ENCODE measurements at places on chromosomes 3 and 15.

GRCh38 chr3:42680806-42681205, 4.5 kb upstream of the KLHL40 start:
- no peak for DNase-seq

- no peak for DNase-seq
Observed at GRCh38 chr3:186937017-186937875, 6.9 kb downstream of the ST6GAL1 start.

- DNase-seq, result no peak
Observed at GRCh38 chr3:146558781-146559180, 14.4 kb upstream of the PLSCR1 start.

- no peak for DNase-seq
Observed at GRCh38 chr3:59167756-59168155, 117.9 kb upstream of the CFAP20DC start.

DNA sequence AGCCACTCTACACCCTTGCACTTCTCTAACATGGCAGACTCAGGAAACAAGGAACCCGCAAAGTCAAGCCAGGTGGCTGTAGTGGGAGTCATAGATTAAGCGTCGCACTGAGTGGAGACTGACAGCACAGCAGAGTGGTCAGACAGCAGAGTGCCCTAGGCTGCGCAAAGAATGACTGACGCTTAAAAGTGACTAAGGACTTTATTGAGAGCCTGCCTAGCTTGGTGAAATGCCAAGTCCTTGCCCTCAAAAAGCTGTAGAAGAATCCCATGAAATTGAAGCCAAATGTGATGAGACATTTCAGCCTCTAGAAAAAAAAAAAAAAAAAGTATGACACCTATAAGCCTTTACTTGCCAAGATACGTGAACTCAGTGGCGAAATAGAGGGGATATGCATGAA, 30.2 kb downstream of the NCEH1 start:
- DNase-seq, result no peak

DNA sequence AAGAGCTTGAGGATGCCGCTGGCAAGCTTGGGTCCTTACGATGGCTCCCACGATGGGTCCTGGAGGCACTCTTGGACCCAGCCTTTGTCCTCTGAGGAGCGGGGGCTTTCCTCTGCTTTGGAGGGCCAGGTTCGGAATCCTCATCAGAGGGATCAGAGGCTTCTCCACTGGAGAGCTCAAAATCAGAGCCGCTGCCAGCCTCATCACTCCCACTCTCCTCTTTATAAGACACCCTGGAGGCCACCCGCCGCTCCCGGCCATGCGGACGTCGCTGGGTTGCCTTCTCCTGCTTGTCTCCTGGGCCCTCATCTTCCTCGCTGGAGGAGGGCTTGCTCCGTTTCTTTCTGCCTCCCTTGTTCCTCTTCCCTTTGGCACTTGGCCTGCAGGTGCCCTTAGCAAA, 20.0 kb downstream of the XPC start:
- DNase-seq, result no peak

GRCh38 chr15:96038650-96039049, 291.9 kb upstream of the NR2F2 start:
- DNase-seq, result no peak

- DNase-seq, result no peak
Observed at GRCh38 chr15:46151786-46152185, 517.0 kb downstream of the SQOR start.

DNA sequence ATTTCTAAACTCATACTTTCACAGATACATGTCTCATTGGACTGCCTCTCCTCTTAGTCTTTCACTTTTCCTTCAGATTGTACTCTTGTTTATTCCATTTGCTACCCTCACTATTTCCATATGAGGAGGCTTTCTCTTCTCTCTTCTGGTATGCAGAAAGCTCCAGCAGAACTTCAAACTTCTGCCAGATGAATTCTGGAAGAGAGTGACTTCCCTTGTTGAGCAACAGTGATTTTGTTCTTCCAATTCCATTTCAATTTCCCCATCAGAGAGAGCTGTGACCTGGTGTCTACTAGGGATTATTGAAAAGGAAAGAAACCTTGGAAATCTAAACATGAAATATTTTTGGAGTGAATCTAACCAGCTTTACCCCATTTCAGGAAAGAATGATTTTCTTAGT, 523.2 kb upstream of the ZNF717 start:
- DNase-seq, result no peak

DNA sequence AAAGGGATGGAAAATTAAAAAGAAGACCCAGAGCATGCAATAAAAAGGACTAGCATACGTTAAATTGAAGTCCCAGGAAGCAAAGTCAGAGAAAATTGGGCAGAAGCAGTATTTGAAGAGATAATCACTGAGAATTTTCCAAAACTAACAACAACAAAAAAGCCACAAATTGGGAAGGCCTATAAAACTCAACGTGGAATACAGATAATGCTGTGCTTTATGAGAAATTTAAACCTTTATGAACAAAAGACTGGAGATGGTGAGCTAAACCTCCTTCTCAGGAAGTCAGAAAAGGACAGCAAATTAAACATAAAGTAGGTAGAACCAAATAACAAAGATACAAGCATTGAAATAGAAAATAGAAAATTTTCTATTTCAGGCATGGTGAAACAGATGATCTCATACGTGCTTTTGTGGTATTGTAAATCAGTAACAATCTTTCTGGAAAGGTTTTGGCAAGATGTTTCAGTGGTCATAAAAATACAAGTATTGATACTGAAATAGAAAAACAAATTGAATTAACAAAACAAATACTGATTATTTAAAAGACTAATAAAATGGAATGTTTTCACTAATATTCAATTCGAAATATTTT, 55.6 kb downstream of the LYSMD4 start:
- no peak for DNase-seq

GRCh38 chr3:76930712-76931111, 109.2 kb upstream of the ROBO2 start:
- no peak for DNase-seq

DNA sequence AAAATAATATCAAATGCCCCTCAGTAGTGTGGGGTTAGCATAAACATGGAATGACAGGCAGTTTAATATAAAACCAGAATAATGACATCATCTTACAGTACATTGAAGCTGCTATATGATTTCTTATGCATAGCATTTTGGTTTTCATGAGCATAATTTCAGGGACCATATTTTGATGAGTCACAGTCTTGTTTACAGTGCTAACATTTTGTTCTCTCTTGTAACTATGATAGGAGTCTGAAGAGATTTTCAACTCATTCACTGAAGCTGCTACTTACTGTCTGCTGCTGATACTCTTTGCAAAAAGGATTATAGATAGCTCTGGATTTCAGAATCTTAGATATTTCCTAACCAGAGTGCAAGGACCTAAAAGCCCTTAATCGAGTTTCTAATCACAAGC, 92.6 kb upstream of the CCDC54 start:
- no peak for DNase-seq

- DNase-seq, result no peak
Observed at GRCh38 chr15:28001641-28002040, 97.5 kb downstream of the OCA2 start.

GRCh38 chr15:88447206-88447605, 20.0 kb downstream of the MRPL46 start:
- no peak for DNase-seq

DNA sequence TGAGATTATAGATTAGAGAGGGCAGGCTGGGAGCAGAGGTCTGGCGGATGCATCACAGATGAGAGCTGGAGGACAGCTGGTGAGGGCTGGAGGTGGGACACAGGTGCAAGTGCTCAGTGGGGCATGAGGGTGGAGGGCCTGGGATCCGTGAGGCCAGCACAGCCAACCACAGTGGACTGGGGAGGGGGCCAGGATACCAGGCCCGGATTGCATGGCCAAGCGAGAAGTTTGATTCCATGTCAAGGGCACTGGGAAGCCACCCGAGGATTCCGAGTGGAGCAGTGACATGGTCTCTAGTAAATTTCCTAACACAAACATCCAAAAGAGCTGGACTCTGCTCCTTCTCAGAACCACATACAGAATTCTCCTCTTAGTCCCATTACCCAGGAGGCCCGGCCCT, 44.0 kb upstream of the SLC41A3 start:
- DNase-seq, result no peak

DNA sequence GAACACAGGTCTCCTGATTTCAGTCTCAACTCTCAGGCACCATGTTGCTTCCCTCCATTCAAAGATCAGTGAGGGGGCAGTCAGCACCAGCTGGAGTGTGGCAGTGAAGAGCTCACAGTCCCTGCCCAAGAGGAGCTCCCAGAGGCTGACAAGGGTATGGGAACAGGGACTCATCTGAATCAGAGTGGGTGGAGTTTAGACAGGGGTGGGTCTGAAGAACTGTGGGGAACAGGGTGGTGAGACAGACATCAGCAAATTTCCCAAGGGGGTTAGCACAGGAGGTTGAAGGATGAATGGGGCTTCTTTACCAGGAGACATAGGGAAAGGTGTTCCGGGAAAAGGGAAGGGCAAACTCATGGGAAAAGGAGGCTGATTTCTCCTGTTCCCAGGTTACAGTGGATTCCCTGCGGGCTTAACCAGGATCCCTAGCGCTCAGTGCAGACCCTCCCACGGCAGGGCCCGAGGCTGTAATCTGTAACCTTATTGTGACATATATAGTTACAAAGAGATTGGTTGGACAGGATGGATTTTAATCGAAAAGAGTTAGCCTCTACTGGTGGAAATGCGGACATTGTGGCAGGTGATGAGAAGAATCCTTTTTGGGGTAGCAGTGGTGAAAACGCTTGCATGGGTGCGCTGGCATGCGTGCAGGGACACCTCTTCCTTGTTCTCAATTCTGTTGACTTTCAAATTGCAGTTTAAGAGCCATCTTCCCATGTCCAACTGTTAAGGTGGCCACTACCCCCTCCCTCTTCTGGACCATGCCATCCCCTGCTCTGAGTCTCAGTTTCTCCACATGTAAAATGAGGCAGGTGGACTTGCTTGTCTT, 160.3 kb downstream of the SMAD6 start:
- DNase-seq, result no peak

GRCh38 chr3:11306817-11307589, 34.8 kb downstream of the ATG7 start:
- no peak for DNase-seq

GRCh38 chr3:31862666-31863279, 118.3 kb downstream of the OSBPL10 start:
- no peak for DNase-seq

- no peak for DNase-seq
Observed at GRCh38 chr15:38316311-38316710, 63.7 kb downstream of the SPRED1 start.

DNA sequence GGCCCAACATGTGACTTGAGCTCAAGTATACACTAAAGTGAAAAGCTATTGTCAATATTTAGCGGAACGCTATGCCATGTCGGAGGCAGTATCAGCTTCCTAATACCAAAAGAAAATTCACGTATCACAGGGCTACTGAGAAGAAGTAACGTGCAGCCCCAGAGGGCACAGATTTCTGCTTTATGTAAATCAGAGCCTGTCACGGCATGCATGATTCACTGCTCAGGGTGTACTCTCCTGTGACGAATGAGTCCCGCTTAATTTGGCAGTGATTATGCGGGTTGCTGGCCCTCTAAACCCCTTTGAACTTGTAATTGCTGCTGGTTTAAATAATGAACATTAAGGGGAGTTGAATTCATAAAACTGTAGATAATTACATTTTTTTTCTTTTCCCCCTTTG, 85.3 kb downstream of the MEIS2 start:
- DNase-seq, result no peak

DNA sequence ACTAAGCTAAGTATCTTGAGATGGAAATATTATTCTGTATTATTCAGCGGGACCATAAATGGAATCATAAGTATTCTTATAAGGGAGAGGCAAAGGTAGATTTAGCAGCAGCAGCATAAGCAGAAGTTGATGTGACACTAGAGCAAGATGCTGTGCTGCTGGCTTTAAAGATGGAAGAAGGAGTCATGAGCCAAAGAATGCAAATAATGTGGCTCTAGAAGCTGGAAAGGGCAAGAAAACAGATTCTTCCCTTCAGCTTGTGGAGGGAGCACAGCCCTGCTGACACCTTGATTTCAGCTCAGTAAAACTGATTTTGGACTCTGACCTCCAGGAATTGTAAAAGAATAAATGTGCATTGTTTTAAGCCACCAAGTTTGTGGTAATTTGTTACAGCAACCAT, 144.2 kb upstream of the ANKRD28 start:
- DNase-seq, result no peak

DNA sequence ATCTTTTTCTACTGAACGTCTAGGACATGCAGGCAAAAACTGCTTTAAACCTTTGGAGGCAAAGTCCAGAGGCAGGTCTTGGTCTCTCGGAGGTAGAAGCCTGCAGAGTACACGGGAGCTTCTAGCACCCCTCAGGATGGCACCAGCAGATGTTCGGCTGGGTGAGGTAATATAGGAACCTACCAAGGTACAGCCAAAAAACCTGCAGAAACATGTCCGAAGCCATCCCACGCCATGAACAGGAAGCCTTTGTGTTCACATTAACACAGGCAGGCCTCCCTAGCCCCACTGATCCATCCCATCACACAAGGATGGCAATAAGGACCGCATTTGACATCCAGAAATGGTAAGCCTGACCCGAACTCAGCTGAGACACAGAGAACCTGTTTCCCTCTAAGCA, 157.9 kb upstream of the HES1 start:
- DNase-seq, result no peak

DNA sequence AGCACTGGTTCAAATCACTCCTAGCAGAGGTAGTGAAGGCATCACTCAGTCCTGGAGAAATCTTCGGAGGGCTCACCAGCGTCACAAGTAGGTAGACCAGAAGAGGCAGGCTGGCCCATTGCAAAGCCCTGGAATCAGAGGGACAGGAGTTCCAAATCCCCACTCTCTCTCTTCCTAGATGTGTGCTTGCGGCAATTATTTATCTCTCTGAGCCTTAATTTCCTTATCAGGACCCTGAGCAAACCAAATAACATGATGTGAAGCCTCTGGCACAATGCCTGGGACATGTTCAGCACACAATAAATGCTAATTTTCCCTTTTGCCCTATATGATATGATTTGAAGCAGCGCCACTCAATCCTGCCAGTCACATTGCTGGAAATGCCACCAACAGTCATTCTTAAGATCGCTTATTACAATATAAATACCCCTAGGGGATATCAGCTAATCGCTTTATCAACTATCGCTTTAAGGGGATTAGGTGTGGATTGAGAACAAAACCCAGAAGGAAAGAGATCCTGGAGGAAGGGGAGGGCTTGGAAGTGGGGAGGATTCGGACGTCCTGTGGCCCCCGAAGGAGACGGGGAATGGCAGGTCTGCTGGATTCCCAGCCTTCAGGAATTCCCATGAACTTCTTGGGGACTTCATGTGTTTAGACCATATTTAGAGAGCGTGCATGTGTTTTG, 59.5 kb upstream of the TSEN2 start:
- DNase-seq, result no peak

- no peak for DNase-seq
Observed at GRCh38 chr3:196654735-196655090, 15.2 kb downstream of the NRROS start.

DNA sequence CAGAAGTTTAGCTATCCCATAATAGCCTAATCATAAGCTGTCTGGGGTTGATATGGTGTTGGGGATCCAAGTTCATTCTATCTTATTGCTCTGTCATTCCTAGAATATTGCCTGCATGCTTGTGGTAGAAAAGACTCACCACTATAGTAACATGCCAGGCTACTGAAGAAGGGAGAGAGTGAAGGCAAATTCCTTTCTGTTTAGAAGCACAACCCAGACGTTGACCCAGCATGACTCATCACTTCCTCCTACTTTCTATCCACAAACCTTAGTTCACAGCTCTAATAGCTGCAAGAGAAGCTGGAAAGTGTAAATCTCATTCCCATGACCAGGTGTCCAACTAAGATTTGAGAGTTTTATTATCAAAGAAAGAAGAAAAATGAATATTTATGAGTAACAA, 57.8 kb upstream of the NMD3 start:
- no peak for DNase-seq

Data from stimulated activated CD8-positive, alpha-beta memory T cell treated with anti-CD3 and anti-CD28 coated beads, Interleukin-15, amount 100 ng/mL, for 4 hours (primary cell).